NCI-H2227 treated with DMSO at 0.1 percent for 48 hours (cell line): ENCODE measurements at places on chromosomes 5 and 9.

GRCh38 chr9:87243602-87244001 lies 254.1 kb upstream of the DAPK1 start:
- DNase-seq, result no peak

- DNase-seq, result no peak
Measured at GRCh38 chr9:101668421-101668820, 70.0 kb downstream of the GRIN3A start.

DNA sequence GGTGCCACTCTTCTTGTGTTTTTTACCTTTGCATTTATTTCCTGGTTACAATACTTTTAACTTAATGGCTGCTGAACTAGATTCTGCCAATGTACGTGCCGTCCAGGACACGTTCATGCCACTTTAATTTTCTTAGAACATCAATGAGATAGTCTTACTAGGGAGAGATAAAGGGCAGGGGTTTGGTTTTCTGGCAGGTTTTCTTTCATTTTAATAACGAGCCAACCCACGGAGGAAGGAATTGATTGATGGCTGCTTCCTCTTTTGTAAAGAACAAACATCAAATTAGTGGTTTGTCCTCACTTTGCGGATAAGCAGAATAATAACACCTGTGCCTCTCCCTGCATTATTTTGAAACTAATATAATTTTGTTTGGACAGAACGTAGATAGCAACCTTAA lies 135.7 kb downstream of the DOCK8 start:
- no peak for DNase-seq

DNA sequence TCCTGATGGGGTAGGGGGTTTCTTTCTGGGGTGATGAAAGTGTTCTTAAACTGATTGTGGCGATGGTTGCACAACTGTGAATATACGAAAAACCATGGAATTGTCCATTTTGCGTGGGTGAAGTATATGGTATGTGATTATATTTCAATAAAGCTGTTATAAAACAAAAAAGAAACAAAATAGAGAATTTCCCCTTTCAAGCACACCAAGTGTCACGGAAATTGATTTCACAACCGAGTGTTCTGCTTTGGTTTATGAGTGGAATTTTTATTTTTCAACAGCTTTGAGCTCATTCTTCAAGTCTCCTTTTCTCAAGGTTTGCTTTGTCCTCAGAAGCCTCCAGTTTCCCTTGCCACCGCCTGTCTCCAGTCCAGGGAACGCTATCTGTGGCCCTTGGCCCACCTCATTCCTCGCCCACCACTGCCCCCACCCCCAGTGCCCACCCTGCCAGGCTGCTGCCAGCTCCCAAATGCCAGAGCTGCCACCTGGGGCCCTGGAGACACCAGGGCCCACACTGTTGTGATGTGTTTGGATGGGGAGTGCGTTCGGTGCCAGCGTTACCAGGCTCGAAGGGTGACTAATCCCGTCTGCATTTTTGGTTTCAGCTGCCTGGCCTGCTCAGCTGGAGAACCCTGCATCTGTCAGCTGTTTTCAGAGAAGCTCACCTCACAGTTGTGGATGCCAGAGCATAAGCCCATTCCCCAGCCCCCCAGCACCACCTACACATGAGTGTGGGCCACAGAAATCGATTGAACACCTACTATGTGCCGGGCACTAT lies 30.4 kb downstream of the DUSP1 start:
- no peak for DNase-seq

DNA sequence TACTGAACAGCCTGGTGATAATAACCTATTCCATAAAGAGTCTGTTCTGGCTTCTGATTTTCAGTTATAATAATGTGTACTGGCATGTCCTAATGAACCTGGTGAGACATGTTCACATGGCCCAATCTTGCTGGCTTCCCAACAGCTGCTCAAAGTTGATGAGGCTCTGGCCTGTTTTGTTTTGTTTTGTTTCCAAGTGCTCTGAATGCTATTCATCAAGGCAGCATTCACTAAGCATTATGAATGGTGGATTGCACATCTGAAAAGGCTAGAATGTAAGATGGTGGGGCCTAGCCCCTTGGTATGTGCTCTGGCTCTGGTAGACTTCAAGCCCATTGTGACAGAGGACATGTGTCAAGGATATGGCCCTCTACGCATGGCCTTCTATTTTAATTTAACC lies 388.5 kb downstream of the PSAT1 start:
- DNase-seq, result no peak

DNA sequence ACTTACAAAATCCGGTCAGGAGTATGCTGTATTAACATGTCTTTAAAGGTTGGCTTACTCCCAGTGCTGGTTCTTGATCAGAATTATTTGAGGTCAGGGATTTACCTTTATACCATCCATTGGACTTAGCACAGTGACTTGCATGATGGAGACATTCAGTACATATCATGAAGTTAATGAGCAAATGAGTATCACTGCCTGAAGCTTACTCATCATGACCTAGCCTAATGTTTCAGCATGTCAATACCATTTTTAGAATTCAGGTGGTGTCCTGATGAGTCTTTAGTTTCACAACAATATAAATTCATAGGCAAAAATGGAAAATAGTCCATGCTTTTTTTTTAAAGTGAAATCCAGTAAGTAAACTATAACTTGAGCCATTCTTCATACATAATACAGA lies 226.0 kb upstream of the C9orf72 start:
- no peak for DNase-seq

DNA sequence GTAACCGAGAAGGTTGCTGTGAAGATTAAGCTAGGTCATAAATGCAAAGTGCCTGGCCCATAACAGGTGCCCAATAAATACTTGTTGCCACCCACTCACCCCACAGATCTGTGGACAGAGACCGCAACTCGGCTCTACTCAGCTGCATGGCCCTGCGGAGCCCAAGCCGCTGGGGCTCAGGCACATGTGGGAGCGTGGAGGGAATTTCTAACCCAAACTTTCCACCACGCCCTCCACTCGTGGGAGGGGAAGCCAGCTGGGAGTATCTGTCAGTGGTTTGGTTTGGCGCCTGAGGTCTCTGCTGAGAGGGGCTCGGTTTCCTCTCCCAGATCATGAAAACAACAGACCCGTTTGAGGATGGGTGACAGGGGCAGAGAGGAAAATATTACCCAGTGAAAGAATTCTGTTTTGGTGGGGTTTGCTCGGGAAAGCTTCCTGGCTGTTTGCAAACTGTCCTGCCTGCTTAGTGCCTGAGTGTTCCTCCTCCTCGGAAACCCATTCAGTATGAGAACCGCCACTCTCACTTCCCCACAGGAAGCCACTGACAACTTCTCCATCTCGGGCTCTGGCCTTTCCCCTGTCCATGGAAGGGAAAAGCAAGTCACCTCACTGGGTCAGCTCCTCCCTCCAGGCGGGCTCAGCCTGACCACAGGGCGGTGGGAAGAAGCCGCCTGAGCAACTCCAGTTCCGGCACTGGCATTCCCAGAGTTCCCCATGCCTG lies 60.1 kb downstream of the RGS3 start:
- DNase-seq, result no peak

DNA sequence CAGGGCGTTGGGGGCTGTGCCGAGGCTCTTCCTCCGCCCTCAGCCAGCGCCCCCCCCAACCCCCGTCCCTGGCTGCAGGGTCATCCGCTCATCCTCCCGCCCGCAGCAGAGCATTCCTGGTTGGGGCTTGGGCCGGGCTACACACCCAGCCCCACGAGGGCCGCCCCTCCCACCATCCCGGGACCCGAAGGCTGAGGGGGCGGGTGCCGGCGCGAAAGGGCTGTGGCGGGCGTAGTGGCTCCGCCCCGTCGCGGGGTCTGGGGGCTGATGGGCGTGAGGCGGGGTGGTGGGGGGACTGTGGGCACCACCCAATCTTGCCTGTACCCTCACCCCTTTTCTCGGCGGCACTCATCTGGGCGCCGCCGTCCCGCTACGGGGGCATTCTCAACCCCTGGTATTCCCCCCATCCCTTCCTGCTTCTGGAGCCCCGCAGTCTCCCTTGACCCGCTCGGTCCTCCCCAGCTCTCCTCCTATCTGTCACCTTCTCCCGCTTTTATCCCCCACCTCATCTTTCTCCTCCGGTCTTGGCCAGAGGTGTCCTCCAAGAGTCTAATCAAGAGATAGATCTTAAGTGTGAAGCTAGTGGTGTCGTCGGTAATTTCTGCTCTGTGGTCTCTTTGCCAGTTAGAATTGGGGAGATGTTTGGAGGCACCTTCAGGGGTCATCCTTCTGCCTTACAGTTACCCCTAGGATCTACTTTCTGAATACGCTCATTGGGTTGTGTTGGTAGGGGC lies 1.6 kb downstream of the FER start:
- peak; percentile 70 for DNase-seq

GRCh38 chr5:133797167-133797566 lies 171.3 kb downstream of the C5orf15 start:
- DNase-seq, result no peak

GRCh38 chr9:70488098-70488792 lies 73.8 kb upstream of the KLF9 start:
- no peak for DNase-seq

DNA sequence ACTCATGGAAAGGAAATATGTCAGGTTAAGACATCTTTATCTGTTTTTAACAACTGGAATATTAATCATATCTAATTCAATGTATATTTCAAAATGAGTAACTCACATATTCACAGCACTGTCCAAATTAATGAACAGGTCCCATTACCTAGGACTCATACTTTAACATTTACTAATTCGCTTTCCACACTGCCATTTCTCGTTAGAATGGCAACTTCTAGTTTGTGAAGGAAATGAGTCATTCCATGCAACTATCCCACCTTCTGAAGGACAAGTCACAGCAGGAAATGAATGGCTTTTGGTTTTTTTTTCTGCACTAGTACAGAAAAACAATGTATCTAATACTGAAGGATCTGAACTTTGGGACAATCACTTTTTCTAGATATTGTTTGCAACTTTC lies 24.6 kb upstream of the IFNK start:
- DNase-seq, result no peak

- no peak for DNase-seq
Measured at GRCh38 chr5:171093598-171093997, 215.4 kb upstream of the TLX3 start.

DNA sequence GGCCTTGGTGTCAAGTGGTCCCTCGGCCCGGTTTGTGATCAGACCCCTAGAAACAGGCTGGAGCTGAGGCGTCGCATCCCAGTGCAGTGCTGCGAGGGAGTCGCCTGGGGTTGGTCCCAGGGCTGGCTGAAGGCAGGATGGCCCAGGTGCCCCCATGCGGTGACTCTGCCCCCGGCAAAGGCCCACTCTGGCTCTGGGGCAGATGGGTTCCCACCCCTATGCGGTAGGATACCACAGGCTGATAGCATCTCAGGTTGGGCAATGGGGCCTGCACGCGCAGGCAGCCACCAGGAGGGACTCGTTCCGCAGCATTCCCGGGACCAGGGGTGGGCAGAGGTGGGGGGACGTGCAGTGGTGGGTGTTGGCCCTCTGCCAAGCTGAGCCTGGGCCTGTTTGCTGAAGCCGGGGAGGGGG lies 86.0 kb downstream of the RXRA start:
- no peak for DNase-seq

GRCh38 chr5:35117967-35118366 lies 70.2 kb upstream of the AGXT2 start:
- no peak for DNase-seq

GRCh38 chr9:2489838-2490314 lies 131.7 kb upstream of the VLDLR start:
- peak; percentile 2 for DNase-seq

- DNase-seq, result no peak
Measured at GRCh38 chr5:53194086-53194485, 84.5 kb upstream of the MOCS2 start.

DNA sequence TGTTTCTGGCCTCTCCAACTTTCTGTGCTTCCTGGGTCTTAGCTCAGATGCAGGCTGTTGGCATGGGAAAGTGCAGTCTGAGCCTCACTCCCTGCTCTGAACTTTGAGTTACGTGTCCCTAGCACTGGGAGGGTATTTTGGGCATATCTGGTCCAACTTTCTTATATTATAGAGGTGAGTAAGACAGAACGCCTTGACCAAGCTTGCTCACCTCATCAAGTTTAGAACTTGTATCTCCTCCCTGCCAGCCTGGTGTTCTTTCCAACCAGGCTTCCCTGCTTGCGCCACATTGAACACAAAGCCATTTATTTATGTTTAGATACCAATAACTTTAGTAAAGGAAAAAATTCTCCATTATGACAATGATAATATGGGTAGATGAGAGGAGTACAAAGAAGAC lies 33.2 kb downstream of the TNC start:
- no peak for DNase-seq

DNA sequence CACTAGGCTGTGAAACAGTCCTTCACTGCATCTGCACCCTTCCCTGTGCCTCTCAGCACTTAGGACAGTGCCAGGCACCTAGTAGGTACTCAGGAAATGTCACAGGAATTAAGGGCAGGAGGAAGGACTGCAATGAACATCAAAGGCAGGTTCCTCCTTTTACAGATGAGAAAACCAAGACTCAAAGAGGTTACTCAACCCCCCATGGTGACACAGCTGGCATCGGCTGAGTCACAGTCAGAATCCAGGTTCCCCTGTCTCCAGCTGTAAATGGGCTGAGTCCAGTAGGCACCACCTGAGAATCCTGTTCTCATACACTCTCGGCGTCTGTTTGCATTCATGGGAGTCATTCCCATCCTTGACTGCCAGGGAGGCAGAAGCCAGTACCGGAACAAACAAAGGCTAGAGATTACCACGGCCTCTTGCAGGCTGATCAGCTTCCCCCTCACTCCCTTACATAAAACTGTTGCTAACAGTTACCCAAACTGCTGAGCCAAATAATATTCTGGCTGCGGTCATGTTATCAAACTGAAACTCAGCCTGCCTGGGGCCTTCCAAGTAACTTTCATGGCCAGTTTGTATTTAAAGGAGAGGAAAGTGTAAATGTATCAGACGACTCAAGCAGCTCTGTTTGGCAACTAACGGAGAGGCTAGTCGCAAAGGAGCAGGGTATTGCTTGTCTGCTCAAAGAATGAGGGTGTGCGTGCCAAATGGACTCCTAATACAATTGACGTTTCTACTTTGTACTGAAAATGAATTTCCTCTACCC lies 201.7 kb downstream of the PAPPA start:
- no peak for DNase-seq

- no peak for DNase-seq
Measured at GRCh38 chr5:14286574-14287421, 143.7 kb downstream of the TRIO start.

DNA sequence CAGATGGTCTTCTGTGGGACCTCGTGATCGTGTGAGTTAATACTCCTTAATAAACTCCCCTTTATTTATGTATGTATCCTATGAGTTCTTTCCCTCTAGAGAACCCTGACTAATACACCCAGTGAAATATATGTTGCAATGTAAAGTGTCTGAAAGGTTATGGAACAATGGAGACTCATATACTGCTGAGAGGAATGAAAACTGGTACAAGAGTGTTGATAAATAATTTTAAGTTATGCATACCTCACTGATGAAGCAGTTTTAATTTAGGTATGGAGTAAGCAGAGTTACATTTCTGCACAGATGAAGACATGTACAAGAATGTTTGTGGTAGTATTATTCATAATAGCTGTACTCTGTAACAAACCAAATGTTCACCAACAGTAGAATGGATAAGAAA lies 438.3 kb downstream of the TAF11L14 start:
- DNase-seq, result no peak
